ENCODE measurements at places on chromosomes 5 and 9. TPM values are rescaled to one million over a fixed set of nuclear protein-coding genes. Genes with fewer than 3 reads are reported as not detected.

DNA sequence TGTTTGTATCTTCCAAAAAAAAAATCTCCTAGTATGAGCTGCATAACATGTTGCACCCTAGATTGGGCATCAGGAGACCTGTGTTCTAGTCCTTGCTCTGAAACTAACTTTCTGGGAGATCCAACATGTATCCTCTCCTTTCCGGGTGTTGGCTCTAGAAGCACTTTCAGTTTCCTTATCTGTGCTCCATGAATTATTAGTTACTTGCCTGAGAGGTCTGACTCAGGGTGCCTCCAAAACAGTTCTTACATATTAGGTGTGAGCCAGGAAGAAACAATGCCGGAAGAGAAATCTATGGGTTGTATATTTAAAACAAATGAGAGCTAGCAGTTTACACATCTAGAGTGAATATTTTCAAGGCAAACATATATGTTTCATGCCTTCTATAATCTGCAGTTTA is 36.7 kb upstream of the SLC36A2 start:
- no peak for ATAC-seq

The GABRA1 gene
- not detected for total RNA-seq

The SLC46A2 gene
- total RNA-seq: not detected

The FOXD4L4 gene
- total RNA-seq: 0.15 TPM

All from activated T-helper 17 cell treated with anti-CD3 and anti-CD28 coated beads, Interleukin-2, amount 50 U/mL, for 72 hours (primary cell).